ENCODE measurements at places on chromosomes 16 and 17. TPM values are rescaled to one million over a fixed set of nuclear protein-coding genes. Genes with fewer than 3 reads are reported as not detected.

Gene GNAO1
- total RNA-seq, result 66.6 TPM

Gene RGS11
- 9.6 TPM for total RNA-seq

Gene KRTAP9-8
- total RNA-seq, result not detected

Gene SCNN1G
- 0.98 TPM for total RNA-seq

Gene KRTAP3-2
- not detected for total RNA-seq

Gene KSR1
- 17.7 TPM for total RNA-seq

Gene PRSS8
- not detected for total RNA-seq

Gene WNT9B
- total RNA-seq, result under 0.01 TPM

Gene SBK1
- 29.0 TPM for total RNA-seq

Gene KRT27
- total RNA-seq, result 0.25 TPM

Gene MYADML2
- total RNA-seq, result not detected

Gene AARS1
- 62.0 TPM for total RNA-seq

Gene PKD1
- 77.7 TPM for total RNA-seq

Gene RNU2-1
- not detected for total RNA-seq

Gene PSMB10
- total RNA-seq, result 11.3 TPM

Gene MMP28
- 6.4 TPM for total RNA-seq

Gene TPSB2
- not detected for total RNA-seq

Gene SCNN1B
- total RNA-seq, result not detected

Gene PDPR
- 15.7 TPM for total RNA-seq

Gene TMC5
- 0.49 TPM for total RNA-seq

Gene HOXB8
- total RNA-seq, result 0.98 TPM

Gene GAS2L2
- 0.25 TPM for total RNA-seq

Gene NLRC5
- 1.2 TPM for total RNA-seq

Gene RNF222
- total RNA-seq, result not detected

Gene ZNF423
- 10.6 TPM for total RNA-seq

Gene KAT2A
- 11.3 TPM for total RNA-seq

Gene FOXN1
- not detected for total RNA-seq
